ENCODE measurements at places on chromosomes 4 and X.

DNA sequence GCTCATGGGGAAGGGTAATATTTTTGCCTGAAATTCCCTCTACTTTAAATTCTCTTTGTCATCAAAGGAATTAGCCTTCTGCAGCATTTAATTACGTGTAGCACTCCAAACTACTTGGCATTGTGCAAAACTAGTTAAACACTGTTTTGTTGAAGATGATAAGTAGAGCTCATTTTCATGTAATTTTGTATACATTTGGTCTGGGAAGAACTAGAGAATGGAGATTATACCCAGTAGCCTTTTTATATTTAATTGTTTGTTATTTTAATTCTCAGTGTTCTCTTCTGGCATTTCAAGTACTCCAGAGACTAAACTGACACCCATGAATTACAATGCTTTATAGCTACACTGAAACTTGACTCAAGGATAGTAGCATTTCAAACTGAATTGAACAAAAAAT is 211.5 kb upstream of the SMIM31 start:
- DNase-seq = no peak

GRCh38 chr4:38621028-38621684 is 42.8 kb upstream of the KLF3 start:
- DNase-seq = peak; percentile 27

- DNase-seq = no peak
These were observed 99.6 kb downstream of the CEP135 start for GRCh38 chr4:56048383-56048701.

DNA sequence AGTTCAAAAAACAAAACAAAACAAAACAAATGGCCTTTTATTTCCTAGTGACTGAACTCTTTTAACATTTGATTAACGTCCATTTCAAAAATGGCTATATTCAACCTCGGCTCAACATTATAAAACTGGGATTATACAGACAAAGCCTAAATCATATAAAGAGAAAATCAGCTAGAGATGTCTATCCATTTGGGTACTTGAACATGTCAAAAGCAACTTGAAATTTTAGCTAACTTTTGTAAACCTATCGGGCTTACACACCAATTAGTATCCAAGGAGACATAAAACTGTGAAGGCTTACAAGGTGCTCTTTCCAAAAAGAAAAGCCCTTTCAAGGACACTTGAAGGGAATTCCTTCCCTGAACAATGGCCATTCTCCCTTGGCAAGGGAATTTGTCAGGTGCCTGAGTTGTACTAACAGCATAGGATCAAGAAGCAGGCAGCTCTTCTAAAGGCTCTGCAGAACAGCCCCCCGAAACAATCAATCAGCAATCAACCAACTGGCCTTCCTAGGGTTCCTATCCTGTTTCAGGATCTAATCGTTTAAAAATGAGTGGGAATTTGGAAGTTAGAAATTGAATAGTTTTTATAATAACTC is 633.7 kb upstream of the HTR2C start:
- no peak for DNase-seq

DNA sequence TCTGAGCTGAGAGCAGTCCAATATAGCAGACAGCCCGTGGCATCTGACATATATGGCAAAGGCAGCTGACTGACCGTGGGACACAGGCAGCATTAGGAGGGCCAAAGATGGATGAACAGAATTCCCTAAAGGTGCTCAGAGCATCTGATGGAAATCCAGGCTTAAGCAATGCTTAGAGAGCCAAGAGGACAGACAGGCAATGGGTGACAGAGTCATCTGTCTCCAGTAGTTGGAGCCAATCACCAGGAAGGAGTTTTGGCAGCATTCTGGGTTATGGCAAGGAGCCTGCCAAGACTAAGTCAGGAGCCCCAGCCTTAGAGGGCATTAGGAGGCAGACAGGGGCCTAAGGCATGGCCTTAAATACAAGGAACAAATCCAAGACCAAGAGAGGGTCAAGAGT is 153.3 kb upstream of the USP9X start:
- no peak for DNase-seq

DNA sequence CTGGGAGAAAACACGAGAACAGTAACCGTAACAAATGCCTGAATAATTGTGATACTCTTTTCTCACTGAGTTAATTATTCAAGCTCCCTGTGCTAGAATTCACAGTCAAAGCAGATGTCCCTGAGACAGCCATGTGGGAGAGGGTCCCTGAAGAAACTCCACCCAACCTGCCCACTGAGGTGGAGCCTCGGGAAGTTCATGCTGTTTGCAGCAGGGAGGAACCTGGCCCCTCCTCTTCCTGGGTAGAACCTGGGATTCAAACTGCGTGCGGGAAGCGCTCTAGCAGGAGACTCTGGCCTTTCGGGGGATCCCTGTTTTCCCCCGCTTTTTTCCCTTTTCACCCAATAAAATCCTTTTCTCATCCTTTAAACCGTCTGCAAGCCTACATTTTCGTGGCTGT is 20.2 kb upstream of the RHOH start:
- DNase-seq = no peak

DNA sequence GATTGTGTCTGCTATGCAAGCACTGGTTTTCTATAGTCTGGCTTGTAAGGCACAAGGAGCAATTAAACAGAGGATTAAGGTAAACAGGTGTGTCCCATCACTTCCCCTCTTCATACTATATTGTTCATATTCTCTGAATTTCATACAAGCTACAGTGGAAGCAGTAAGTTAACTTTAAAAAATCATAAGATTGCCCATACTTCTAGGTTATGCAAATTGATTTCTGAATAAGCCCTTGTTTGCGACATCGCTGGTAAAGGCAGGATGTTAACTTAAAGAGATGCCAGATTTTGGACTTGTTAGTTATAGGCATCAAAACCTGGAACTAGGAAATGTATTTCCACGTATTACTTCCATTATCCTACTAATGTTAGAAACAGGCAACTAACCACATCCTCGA is 1.0 kb upstream of the TMEM131L start:
- DNase-seq = no peak

GRCh38 chr4:89797117-89797516 is 39.8 kb downstream of the SNCA start:
- no peak for DNase-seq

DNA sequence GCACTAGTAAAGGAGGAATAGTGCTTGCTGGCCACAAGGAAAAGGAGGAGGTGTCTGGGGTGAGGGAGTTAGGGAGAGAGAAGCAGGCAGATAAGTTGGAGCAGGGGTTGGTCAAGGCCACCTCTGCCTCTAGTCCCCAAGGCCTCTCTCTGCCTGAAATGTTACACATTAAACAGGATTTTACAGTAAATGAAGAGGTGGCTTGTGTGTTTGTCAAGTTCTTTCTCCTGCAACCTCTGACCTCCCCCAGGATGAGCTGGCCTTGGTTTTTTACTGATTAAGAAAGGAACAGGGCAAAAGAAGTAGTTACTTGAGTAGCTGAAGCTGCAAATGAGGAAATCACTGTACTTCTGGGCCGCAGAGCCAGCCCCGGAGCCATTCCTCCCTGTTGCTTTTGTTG is 2.0 kb downstream of the GJB1 start:
- DNase-seq = no peak

- DNase-seq = no peak
These were observed 96.5 kb downstream of the SYTL5 start for GRCh38 chrX:38102875-38103274.

- no peak for DNase-seq
These were observed 157.3 kb upstream of the TET2 start for GRCh38 chr4:104989371-104989770.

GRCh38 chr4:75726577-75726976 is 2.2 kb downstream of the USO1 start:
- DNase-seq = no peak

DNA sequence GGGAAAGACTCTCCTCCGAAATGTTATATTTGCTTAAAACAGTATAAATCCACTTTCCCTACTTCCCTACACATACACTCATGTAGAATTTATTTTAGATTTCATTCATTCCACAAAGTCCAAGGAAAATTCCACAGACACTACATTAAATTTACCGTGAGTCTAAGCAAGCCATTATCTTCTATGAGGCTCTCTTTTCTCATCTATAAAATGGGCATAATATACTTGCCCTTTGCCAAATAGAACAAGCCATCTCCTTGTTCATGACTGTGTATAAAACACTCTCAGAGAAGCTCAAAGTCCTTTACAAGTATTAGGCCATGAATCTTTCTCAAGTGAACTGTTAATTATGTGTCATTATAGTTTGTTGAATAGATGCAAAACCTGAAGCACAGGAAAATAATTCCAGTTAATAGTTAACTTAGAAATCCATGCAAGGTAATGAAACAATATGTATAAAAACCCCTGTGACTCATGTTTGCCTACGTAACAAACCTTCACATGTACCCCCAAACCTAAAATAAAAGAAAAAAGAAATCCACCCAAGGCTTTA is 10.7 kb downstream of the TEC start:
- DNase-seq = no peak

DNA sequence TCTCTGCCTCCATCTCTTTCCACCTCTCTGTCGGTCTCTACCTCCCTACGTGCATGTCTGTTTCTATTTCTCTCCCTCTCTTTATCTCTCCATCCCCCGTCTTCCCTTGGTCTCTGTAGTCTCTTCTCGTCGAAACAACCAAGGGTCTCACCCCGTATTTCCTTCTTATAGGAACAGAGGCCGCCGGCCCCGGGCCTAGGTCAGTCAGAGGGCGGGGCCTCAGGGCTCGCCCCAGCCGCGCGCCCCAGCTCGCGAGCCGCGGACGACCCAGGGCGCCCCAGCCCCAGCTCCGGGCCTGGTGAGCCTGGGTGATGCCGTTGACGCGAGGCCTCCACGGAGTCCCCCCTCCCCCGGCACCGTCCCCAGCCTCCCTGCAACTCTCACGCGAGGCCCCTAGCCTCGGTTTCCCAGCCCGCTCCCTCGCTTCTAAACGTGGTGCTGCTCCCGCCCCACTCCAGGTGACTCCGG is 6.6 kb downstream of the TIMM17B start:
- DNase-seq = no peak

- no peak for DNase-seq
These were observed 401.8 kb downstream of the PABPC4L start for GRCh38 chr4:133799717-133800315.

GRCh38 chr4:123588631-123589241 is 192.1 kb downstream of the SPRY1 start:
- DNase-seq = no peak

DNA sequence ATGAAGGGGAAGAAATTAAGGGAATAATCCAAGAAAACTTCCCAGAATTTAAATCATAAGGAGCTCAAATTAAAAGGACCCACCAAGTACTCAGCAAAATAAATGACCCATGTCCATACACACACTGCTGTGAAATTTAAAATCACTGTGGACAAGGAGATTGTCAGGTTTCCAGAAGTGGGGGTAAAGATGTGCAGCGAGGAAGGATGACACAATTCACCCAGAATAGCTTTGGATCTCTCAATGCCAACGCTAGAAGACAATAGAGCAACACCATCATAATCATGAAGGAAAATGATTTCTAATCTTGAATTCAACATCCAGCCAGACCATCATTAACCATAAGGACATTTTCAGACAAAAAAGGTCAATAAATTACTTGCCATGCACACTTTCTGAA is 65.7 kb downstream of the CASK start:
- DNase-seq = no peak

- no peak for DNase-seq
These were observed 12.4 kb downstream of the SHROOM3 start for GRCh38 chr4:76447393-76447851.

- no peak for DNase-seq
These were observed 6.2 kb upstream of the HPSE start for GRCh38 chr4:83340692-83341343.

DNA sequence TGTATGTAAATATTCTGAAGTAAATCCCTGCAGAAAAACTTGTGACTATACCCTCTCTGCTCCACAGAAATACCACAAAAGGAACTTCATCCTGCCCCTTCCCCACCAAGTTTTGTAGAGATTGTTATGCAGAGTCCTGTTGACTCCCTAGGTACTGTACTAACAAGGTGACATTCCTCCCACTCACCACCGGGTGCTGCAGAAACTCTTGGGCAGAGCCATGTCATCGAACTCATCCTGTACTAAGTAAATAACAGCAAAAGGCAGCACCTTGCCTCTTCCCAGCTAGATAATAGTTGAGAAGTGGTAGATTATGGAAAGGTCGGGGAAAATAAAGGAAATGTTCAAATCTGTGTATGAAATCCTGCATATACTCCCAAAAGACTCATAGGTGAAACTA is 233.3 kb downstream of the STPG2 start:
- DNase-seq = no peak

DNA sequence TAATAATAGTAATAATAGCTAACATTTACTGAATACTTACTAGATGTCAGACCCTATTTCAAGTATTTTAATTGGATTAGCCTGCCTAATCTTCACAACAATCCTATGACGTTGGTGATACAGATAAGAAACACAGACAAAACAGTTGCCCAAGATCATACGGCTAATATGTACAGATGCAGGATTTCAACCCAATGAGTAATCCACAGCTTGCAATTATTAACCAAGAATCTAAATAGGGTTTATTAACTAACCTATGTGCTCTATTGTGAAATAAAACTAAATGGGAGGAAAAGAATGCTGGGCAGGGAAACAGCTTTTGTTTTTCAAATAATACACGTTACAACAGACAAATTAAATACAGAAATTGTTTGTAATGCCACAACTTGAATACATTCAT is 23.4 kb downstream of the FBXO8 start:
- no peak for DNase-seq

DNA sequence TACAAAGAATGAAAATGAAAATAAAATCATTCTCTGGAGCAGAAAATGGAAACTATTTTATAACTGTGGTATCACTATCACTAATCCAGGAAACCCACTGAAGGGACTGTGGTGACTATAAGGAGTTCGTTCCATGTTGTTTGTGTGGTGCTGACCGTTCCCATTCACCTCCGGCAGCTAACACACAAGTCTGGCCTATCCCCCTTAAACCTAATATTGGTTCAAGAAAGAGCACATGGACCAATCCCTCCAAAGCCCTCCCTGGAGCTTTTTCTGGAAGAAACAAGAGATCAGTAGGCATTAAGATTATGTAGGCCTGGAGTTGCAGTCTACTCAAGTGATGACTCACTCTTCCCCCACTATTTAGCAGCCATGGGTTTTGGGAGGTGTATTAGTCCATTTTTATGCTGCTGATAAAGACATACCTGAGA is 25.9 kb upstream of the FAM241A start:
- DNase-seq = no peak

- DNase-seq = no peak
These were observed 463.5 kb downstream of the NKX6-1 start for GRCh38 chr4:84035568-84035967.

- DNase-seq = no peak
These were observed 10.3 kb downstream of the SNX25 start for GRCh38 chr4:185219551-185220344.

- DNase-seq = no peak
These were observed 142.2 kb downstream of the DKK2 start for GRCh38 chr4:106893903-106894302.

DNA sequence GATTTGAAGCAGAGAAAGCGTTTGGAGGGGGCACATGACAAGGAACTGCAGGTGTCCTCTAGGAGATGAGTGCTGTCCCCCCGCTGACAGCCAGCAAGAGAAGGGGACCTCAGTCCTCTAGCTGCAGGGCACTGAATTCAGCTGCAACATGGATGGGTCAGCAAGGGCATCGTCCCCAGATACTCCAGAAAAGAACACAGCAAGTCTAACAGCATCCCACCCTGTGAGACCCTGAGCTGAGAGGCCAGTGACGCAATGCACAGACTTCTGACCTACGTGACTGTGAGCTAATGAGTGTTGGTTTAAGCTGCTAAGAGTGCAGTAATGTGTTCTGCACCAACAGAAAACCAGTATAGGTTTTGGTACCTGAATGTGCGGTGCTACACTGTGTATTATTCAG is 11.6 kb upstream of the CENPVL2 start:
- no peak for DNase-seq
